ENCODE measurements at places on chromosomes 11 and 22. TPM values are rescaled to one million over a fixed set of nuclear protein-coding genes. Genes with fewer than 3 reads are reported as not detected.

DNA sequence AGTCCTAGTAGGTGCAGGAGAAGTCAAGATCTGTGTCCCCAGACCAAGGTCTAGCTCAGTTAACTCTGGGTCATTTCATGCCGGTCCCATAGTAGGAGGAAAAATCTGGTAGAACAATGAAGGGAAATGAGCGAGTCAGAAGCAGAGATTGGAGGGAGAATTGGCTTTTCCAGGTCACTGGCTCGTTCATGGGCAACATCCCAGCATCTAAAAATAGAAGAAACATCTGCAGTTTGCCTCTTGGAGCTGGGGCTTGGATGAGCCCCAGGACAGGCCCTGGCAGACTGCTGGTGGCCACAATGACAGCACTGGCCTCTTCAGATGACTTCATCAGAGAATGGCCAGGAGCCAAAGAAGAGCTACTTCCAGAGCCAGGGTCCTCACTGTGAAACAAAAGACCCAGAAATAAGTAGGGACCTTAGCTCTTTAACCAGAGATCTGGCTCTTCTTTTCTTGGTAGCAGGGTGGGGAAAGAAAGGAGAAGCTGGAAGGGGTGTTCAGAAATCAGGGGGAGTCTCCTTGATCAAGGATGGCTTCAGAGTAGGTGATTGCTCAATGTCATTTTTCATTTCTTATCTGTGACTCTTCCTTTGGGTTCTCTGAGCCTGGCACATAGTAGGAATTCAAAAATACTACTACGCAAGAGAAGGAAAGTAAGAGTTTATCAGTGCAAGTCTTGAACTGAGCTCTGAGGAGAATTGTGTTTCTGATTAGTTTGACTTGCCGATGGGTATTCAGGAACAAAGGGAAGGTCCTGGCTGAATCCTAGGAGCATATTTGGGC, 102.6 kb downstream of the TMPRSS5 start:
- H3K4me1 ChIP-seq, result no peaks in the 10 kb centered on the region
- no peaks in the 10 kb centered on the region for H3K36me3 ChIP-seq
- H3K27ac ChIP-seq, result no peak overlapping the region
- peak; percentile 16 for DNase-seq

DNA sequence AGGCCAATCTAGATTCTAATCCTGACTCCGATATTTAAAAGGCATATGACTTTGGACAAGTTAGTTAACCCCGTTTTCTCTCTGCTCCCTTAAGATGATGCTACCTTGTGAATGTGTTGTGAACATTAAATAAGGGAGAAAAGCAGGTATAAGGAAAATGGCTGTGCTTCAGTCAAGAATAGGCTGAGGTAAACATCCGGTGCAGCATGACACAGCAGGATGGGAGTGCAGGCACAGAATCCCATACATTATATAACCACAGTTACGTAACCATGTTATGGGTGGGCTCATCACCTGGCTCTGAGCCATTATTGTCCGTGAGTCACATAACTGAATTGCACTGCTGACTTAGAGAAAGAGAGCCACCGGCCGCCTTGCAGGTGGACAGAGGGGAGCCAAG, 382.2 kb upstream of the ANO5 start:
- no peaks in the 10 kb centered on the region for H3K27me3 ChIP-seq
- DNase-seq, result peak; percentile 20
- no peak overlapping the region for H3K27ac ChIP-seq
- no peaks in the 10 kb centered on the region for H3K36me3 ChIP-seq
- no peak overlapping the region for H3K4me3 ChIP-seq

Gene DCPS
- 26.3 TPM for polyA plus RNA-seq

- no peaks in the 10 kb centered on the region for H3K4me1 ChIP-seq
- H3K36me3 ChIP-seq, result no peaks in the 10 kb centered on the region
- DNase-seq, result no peak
- peaks cover 5% of the 10 kb centered on the region for H3K27me3 ChIP-seq
- no peak overlapping the region for H3K4me3 ChIP-seq
These were observed 192.6 kb downstream of the DSCAML1 start for GRCh38 chr11:117604336-117604995.

DNA sequence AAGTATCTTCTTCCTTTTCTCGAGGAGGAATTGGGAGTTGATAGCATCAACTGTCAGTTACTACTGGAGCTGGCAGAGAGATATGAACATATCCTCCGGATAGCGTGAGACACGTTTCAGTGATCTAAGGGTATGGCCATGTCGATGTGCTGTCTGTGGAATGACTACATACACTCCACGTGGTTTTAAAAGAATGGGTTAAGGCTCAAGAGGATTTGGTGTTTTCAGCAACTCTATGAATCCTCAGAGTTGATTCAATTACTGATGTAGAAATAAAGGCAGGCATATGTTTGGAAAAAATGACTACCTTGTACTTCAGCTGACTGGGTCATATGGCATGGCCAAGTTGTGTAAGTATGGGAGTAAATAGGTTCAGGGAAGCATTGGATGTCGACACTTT, 22.9 kb downstream of the MMP13 start:
- no peaks in the 10 kb centered on the region for H3K36me3 ChIP-seq
- no peaks in the 10 kb centered on the region for H3K4me1 ChIP-seq
- no peak overlapping the region for H3K4me3 ChIP-seq
- no peaks in the 10 kb centered on the region for H3K27me3 ChIP-seq
- H3K27ac ChIP-seq, result no peak overlapping the region
- DNase-seq, result no peak

DNA sequence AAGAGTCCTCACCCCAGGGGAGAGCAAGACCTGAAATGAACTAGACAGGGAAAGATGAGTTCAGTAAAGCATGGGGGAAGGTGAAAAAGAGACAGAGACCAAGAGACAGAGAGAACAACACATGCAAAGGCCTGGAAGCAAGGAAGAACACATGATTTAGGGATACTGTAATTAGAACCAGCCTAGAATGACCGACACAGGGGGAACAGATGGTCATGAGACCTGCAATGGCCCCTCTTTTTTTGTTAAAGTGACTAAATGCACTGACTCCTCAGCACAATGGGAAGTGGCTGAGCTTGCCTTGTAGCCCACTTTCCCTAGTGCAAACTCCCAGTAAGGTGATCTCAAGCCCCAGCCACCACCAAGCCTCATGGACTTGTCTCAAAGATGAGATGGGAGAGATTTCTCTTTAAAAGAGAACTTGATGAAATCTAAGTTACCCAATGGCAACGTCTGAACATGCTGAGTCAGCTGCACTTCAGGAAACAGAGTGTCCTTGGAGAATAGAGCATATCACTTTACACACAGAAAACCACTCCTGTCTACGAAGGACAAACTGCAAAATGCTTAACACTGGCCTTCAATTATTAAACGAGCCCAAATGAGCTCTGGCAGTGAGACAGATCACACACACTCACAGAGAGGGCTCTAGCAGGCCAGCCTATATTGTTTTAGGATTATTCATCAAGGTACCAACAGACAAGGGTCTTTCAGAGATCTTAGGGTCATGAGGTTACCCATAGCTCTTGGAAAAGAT, 91.0 kb downstream of the SERGEF start:
- no peaks in the 10 kb centered on the region for H3K36me3 ChIP-seq
- no peak overlapping the region for H3K4me3 ChIP-seq
- H3K27ac ChIP-seq, result no peak overlapping the region
- no peaks in the 10 kb centered on the region for H3K4me1 ChIP-seq
- H3K27me3 ChIP-seq, result no peaks in the 10 kb centered on the region

- no peak overlapping the region for H3K27ac ChIP-seq
- DNase-seq, result no peak
- H3K4me3 ChIP-seq, result no peak overlapping the region
- peaks cover 2% of the 10 kb centered on the region for H3K27me3 ChIP-seq
- no peaks in the 10 kb centered on the region for H3K36me3 ChIP-seq
- H3K4me1 ChIP-seq, result no peaks in the 10 kb centered on the region
These were observed 6.8 kb upstream of the IL17REL start for GRCh38 chr22:50019316-50019715.

GRCh38 chr11:14258221-14258935, 100.6 kb downstream of the RRAS2 start:
- H3K36me3 ChIP-seq, result peaks cover 38% of the 10 kb centered on the region
- H3K4me1 ChIP-seq, result peaks cover 24% of the 10 kb centered on the region
- no peak overlapping the region for H3K4me3 ChIP-seq
- peaks cover 5% of the 10 kb centered on the region for H3K27me3 ChIP-seq
- no peak overlapping the region for H3K27ac ChIP-seq
